ENCODE measurements at places on chromosomes 16 and 17.

DNA sequence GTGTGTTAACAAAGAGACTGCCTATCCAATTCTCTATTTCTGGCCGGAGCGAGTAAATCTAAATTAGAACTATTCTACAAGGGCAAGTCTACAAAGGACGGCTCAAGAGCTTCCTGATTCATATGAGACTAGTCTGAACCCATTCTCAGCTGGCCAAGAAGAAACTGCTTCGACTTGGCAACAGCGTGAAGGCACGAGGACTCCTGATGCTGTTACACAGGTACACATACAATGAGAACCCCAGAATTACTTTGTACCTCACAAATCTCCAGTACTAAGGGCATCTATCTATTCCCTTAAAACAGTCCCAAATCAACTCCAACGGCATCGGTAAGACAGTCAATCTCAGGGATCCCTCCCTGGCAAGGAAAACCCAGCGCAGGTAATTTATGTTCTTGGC, 1.5 kb downstream of the CRK start:
- DNase-seq, result no peak

GRCh38 chr16:2842340-2843000, 12.4 kb downstream of the ZG16B start:
- DNase-seq, result no peak

GRCh38 chr16:23105309-23105708, 43.9 kb downstream of the USP31 start:
- no peak for DNase-seq

GRCh38 chr17:30558686-30559545, 81.7 kb downstream of the GOSR1 start:
- DNase-seq, result no peak

DNA sequence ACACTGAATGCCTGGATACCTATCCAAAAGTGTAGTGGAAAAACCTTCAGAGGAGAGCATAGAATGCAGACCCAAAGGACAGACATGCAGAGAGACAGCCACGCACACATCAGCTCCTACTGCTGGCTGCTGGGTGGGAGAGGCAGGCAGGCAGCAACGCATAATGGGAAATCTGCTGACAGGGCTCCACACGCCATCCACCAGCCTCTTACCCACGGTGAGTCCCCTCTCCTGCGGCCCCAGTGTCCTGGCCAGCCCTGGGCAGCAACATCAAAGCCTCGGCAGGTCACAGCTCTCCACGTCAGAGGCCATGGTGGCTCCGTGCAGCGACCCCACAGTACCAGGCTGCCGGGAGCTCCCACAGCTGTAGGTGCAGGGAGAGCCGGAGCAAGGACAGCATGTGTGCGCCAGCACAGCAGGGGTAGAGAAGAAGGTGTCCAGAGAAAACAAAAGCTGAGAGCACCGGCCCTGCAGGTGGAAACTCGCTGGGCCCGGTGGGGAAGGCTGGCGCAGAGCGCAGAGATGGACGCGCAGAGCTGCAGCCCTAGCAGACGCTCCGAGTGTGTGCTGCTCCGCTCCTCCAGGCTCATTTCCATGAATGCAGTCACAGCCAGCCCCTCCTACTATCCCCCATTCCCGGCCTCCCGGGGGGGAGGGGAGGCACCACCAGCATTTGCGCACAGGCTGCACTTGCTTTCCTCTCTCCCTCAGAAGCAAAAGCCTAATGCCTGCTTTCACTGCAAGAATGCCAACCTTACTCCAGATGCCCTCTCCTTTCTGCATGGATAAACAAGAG, 58.9 kb downstream of the CYTH1 start:
- no peak for DNase-seq

GRCh38 chr17:78986048-78986648, 6.4 kb upstream of the LGALS3BP start:
- no peak for DNase-seq

- no peak for DNase-seq
These were observed 17.9 kb downstream of the CA7 start for GRCh38 chr16:66862023-66862520.
